ENCODE measurements at places on chromosomes 11 and 22.

- DNase-seq, result no peak
Observed at GRCh38 chr11:112859787-112860186, 101.4 kb upstream of the NCAM1 start.

DNA sequence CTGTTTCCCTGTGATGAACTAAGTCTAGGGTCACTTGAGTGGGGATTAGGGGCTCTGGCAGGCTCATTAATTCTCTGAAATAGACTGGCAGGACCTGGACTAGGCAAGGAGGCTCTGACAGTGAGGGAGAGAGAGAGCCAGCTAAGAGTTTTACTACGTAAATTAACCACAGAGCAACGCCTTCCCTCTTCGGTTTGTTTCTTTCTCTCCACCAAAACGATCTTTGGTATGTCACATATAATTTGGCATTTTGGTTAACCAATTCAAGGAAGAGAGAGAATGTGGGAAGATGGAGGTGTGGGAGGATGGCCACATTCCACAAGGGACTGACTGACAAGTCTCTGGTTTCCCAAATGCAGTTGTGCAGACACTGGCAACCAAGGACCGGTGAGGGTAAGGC lies 27.9 kb downstream of the ATG16L2 start:
- DNase-seq, result no peak

DNA sequence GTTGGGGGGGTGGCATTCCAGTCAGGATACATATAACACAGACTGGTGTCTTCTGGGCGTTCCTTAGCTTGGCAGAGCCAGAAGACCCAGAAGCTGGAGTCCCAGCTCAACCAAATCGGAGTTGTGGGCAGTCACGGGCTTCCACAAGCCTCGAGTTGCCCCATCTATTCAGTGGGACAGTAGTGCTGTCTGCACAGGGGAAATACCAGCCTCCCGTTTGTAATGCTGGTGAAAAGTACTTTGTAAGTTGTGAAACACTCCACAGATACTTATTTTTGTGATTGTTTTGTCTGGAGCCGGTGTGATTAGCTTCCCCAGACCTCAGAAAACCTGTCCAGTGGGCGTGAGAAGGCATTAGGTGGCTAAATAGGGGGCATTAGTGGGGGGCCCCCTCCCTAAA lies 13.6 kb downstream of the DGKZ start:
- DNase-seq, result no peak

DNA sequence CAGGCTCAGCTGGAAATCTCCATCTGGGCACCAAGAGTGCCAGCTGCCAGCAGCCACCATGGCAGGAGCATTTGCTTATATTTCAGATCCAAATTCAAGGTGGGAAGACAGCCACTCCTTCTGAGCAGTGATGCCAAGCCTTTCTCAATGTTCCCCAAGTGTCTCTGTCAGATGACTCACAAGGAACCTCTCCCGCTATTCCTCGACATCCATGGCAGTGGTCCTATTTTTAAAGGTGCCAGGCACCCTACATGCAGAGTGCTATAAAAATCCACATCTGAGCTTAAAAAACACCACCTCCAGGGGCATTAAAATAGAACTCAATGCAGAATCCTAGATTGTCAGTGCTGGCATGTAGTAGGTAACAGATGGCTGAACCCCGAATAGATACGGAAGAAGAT lies 112.1 kb downstream of the SLC1A2 start:
- DNase-seq, result no peak

- DNase-seq, result no peak
Observed at GRCh38 chr22:20741008-20741633, 32.8 kb upstream of the SERPIND1 start.

DNA sequence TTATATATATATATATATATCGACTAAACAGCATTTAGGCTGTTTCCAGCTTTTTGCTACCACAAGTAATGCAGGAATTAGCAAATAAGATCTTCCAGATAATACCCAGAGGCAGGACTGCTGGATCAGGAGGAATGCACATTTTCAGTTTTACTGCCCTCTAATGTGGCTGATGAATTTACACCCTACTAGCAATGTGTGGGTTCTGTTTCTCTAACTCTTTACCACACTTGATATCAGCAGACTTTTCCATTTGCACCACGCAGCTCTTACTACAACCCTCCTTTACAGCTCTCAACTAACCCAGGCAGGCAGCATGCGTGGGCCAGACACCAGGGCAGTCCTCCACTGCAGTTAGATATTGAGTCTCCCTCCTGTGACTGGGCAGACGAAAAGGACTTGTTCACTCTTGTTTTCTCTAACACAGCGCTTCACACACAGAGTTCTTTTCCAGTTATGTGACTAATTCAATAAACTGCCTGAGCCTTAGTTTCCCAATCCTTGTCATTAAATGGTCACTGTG lies 67.7 kb downstream of the IGLL5 start:
- no peak for DNase-seq

- DNase-seq, result no peak
Observed at GRCh38 chr11:134048028-134048427, 20.8 kb upstream of the JAM3 start.

- DNase-seq, result no peak
Observed at GRCh38 chr22:33579448-33580093, 340.7 kb downstream of the LARGE1 start.

GRCh38 chr11:114226356-114226755 lies 69.8 kb upstream of the NNMT start:
- DNase-seq, result no peak

DNA sequence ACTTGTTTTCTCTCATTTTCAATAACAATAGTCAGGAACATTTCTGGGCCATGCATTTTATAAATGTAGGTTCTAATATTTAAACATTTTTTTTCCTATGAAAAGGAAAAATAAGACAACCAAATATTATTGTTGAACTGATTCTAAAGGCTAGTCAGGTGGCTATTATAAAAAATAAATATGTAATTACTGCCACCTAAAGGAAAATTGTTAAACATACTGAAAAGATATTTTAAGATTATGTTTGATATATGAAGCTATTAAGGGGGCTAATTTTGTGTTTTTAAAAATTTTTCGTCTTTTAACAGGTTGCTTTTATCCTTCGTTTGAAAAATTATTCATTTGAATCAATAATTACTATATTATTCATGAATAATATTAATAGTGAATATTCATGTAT lies 62.2 kb upstream of the FDX1 start:
- DNase-seq, result no peak

DNA sequence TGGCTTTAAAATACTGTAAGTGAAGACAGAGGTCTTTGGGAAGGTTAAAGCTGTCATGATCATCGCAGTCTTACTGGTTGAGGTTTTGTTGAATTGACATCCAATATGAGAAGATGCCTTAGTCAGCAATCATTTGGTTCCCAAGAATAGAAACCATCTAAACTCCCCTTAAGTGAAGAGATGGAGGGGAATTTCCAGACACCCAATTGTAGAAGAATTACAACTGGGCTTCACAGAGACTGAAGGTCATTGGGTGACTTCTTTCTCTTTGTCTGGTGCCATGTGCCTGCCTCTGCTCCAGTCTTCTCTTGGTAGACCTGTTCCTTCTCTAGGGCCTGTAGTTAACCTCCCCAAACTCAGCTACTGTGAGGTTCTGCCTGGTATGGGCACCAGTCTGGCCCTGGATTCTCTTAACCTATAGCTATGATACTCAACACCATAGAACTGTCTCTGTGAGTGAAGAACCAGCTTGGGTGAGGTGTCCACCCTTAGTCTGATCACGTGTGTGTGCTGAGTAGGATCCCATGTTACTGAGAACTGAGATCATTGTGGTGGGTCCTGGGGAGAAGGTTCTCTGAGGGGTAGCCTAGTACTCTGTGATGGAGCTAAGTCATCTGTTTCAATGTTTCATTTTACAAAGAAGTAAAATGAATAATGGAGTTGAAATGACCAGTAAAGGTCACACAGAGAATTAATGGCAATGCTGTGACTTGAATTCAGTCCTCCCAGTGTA lies 182.5 kb downstream of the CSNK2A3 start:
- DNase-seq, result no peak

DNA sequence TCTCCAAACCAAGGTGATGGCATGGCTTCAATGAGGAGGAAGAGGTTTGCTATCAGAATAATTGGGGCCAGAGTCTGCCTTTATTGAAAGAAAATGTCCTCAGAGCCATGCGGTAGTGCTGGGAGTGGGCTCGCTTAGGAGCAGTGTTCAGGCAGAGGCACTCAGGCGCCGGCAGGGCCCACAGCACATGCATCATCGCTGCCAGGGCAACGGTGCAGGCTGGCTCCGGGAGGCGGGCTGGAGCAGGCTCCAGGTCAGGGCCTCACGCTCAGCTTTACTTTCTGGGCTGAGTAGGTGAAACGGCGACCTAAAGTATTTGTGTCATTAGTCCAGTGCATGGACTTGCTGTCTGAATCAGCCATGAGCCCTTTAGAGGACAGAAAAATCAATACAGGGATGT lies 169.9 kb upstream of the CCDC90B start:
- no peak for DNase-seq

- no peak for DNase-seq
Observed at GRCh38 chr22:44549701-44550100, 51.7 kb upstream of the RTL6 start.

GRCh38 chr11:9974375-9974774 lies 310.5 kb downstream of the SWAP70 start:
- DNase-seq, result no peak

- DNase-seq, result no peak
Observed at GRCh38 chr11:17905477-17905876, 107.4 kb downstream of the SERGEF start.

DNA sequence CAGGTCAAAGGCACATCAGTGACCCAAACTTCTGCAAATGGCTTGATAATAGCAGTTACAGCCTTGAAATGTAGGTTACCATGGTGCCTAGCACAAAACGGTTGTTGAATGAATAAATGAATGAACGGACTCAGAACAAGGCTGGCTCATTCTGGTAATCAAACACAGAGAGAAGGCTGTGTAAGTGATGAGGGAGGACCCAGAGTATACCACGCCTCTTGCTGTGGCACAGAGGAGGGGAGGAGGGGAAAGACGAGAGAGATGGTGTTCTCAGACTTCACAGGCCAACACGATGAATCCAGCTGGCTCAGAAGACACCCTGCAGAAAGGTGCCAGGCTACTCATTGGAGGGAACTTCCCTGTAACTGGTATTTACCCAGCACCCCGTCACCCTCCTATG lies 38.3 kb downstream of the PC start:
- DNase-seq, result no peak

DNA sequence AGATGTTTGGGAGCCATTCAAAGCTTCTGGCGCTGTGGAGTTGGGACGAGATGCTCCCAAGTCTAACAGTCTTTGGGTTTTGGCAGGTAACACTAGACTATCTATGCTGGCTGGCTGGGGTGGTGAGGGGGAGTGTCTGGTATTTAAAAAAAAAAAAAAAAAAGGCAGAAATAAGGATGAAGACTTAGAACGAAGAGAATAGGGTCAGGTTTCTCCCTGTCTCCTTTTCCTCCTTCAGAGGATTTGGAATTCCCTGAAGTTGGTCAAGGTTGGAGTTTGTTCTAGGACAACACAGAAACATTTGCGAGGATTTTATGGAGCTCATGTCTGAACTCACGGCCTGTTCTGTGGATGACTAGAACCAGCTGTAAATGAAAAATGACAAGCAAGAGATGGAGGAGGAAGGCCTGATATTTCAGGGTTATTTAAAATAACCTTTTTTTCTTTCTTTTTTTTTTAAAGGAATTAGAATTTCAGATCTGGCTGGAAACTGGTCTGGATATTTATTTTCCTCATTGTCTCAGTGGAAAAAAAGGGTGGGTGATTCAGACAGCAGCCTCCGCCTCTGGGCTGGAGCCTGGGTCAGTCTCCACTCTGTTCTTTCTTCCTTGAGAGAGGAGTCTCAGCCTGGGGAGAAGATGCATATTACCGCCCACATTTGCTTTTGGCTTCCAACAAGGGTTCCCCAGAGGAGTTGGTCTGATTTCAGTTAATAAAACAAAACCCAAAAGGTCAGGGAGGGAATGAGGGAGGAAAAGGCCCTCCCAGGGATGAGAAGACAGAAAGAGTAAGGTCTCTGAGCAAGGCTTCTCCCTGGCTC lies 80.1 kb downstream of the USP35 start:
- no peak for DNase-seq

DNA sequence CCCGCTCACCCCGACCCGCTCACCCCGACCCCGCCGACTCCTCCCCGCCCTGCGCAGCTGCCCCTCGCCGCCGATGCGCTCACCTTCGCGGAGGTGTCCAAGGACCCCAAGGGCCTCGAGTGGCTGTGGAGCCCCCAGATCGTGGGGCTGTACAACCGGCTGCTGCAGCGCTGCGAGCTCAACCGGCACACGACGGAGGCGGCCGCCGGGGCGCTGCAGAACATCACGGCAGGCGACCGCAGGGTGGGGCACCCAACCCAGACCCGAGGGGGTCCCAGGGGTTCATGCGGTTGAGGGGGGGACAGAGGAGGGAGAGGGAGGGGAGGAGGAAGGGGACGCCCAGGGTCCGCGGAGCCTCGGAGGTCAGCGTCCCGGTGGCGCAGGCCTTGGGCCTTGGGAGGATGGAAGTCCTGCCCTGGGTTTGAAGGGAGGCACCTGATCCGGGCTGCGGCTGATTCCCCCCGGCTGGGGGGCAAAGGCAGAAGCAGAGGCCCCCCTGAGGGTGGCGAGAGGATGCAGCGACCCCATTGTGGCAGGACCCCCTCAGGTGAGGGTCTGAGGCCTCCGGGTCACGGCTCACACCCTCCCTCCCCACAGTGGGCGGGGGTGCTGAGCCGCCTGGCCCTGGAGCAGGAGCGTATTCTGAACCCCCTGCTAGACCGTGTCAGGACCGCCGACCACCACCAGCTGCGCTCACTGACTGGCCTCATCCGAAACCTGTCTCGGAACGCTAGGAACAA lies 9.2 kb downstream of the PKP3 start:
- no peak for DNase-seq

GRCh38 chr11:131203040-131203439 lies 167.4 kb upstream of the NTM start:
- no peak for DNase-seq

All from stimulated activated CD4-positive, alpha-beta T cell treated with anti-CD3 and anti-CD28 coated beads, TNF-alpha, amount 100 ng/mL, for 1 hour (primary cell).